Type B pancreatic cell (in vitro differentiated cells): ENCODE measurements at places on chromosomes 11 and 22. TPM values are rescaled to one million over a fixed set of nuclear protein-coding genes. Genes with fewer than 3 reads are reported as not detected.

GRCh38 chr22:45838305-45838887 lies 138.6 kb downstream of the WNT7B start:
- no peak overlapping the region for H3K27ac ChIP-seq
- peaks cover 12% of the 10 kb centered on the region for H3K4me1 ChIP-seq
- no peak overlapping the region for H3K4me3 ChIP-seq

The SLC6A5 gene
- not detected in 2 replicates for total RNA-seq

The SCUBE1 gene
- 1.8 and 42.8 TPM in 2 replicates for total RNA-seq

DNA sequence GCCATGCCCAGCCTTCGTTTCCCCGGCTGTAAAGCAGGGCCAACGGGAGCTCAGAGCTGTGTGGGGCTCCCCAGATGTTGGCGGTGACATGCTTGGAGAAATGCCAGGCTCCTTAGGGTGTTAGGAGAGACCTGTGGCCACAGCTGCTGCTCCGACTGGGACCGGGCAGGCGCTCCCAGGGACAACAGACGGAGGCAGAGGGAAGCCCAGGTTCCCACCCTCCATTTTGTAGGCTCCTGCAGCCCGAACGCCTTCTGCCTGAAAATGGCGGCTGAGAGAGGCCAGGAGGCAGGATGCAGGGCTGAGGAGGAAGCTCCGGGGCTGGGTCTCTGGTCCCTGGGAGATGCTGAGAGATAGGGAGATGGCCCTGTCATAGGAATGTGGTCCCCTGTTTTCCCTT lies 10.0 kb downstream of the CD6 start:
- H3K36me3 ChIP-seq: no peaks in the 10 kb centered on the region
- no peak for DNase-seq
- no peak overlapping the region for H3K27ac ChIP-seq
- no peaks in the 10 kb centered on the region for H3K4me1 ChIP-seq
- H3K27me3 ChIP-seq: no peaks in the 10 kb centered on the region

The OLFML1 gene
- 0.83 and 11.8 TPM in 2 replicates for total RNA-seq

DNA sequence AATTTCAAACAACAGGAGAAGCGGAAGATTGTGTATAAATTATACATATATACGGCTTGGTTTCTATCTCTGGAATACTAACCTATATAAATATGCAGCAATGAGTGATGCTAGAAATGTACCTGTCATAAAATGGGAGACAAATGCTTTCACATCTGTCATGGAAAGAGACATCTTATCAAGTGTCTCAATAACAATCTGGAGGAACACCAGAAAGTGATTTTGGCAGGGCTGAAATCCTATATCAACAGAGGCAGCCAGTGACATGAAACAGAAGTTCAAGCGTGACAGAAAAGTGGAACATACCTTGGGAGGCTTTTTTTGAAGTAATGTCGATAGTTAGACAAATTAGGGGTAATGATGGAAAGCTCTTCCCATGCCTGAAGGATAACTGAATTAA lies 834.6 kb downstream of the JRKL start:
- H3K27me3 ChIP-seq: peaks cover 23% of the 10 kb centered on the region
- DNase-seq: no peak
- H3K36me3 ChIP-seq: no peaks in the 10 kb centered on the region
- peaks cover 6% of the 10 kb centered on the region for H3K4me1 ChIP-seq

The APOBEC3G gene
- 5.6 and 8.0 TPM in 2 replicates for total RNA-seq

GRCh38 chr11:87942786-87943185 lies 232.5 kb downstream of the RAB38 start:
- no peak overlapping the region for H3K27ac ChIP-seq
- no peak overlapping the region for H3K4me3 ChIP-seq
- H3K4me1 ChIP-seq: no peaks in the 10 kb centered on the region
- H3K27me3 ChIP-seq: peaks cover 3% of the 10 kb centered on the region
- DNase-seq: no peak
- H3K36me3 ChIP-seq: no peaks in the 10 kb centered on the region

The TRIM51 gene
- total RNA-seq: not detected in 2 replicates

The MAP6 gene
- 4.3 and 30.5 TPM in 2 replicates for total RNA-seq

The SLC22A25 gene
- 0.17 TPM in 1 of 2 replicates, not detected in the other for total RNA-seq

The SLC37A2 gene
- 1.3 TPM in 2 replicates for total RNA-seq
